ENCODE measurements at places on chromosomes 12 and 14.

DNA sequence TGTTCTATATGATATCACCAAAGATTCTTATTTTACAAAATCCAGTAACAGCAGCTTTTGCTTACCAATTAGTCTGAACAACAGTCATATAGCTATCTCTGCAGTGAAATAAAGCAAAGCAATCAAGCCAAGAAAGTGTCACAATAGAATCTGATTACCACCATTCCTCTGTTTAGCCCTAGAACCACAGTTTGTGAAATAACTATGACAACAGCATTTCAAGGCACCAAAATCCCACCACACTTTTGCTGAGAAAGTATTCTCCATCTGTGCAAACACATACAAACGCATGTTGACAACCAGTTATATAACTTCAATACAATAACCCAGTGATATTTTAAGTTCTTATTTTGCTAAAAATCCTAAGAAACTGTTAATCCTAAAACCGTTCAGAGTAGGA lies 7.4 kb downstream of the PPP1R13B start:
- DNase-seq = no peak

DNA sequence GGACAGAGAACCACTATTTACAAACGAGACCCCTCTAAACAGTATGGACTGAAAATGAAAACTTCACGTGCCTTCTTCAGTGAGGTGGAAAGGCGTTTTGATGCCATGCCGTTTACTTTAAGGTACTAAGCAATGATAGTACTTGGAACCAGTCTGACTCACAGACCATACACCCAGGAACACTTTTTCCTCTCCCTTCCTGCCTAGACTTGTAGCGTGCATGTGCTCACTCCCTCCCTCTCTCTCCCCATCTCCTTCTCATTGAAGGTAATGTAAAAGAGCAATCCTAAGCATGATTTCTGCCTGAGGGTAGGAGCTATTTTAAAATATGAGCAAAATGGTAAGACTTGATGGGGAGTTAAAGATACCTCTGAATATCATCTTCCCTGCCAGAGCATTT lies 5.9 kb upstream of the RPL41 start:
- DNase-seq = no peak

DNA sequence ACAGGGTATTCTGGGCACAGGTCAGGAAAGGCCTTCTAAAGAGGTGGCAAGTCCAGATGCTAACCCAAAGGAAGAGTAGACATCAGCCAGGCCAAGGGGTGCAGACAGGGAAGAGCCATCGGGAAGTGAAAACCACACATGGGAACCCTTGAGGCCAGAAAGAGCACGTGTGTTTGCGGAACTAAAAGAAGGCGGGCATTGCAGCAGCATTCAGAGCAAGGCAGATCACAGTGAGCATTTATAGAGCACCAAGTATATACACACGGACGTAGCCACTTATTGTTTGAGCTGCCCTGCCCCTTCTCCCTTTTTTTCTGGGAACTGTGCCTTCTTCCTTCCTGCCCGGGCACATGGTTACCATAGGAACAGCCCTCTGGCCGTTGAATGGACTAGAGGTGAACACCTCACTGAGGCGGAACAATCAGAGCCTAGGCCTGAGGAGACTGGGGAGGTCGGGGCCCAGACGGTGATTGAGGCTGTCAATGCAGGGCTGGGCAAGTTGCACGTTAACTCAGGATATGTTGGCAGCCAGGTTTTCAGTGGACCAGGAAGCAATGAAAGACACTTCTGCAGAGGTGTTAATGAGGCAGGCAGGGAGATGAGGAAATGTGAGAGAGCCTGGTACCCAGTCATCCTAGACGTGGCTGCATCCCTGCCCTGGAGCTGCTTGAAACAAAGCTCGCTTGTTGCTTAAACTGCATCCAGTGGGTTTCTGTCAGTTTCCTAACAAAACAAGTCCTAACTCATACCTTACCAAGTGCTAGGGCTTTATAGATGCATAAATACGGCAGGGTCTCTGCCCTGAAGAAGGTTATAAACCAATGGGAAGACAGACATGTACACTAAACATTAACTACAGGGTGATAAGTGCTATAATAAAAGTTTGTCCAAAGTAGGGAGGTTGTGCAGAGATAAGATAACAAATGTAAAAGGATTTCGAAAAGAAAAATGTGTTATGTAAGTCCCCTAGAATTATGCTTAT lies 34.2 kb downstream of the MOAP1 start:
- no peak for DNase-seq

- peak; percentile 60 for DNase-seq
These were observed 40.5 kb downstream of the PSMA6 start for GRCh38 chr14:35332517-35333263.

- DNase-seq = no peak
These were observed 52.9 kb downstream of the PHLDA1 start for GRCh38 chr12:75978677-75979076.

- no peak for DNase-seq
These were observed 63.9 kb downstream of the ANKRD9 start for GRCh38 chr14:102445641-102446040.

DNA sequence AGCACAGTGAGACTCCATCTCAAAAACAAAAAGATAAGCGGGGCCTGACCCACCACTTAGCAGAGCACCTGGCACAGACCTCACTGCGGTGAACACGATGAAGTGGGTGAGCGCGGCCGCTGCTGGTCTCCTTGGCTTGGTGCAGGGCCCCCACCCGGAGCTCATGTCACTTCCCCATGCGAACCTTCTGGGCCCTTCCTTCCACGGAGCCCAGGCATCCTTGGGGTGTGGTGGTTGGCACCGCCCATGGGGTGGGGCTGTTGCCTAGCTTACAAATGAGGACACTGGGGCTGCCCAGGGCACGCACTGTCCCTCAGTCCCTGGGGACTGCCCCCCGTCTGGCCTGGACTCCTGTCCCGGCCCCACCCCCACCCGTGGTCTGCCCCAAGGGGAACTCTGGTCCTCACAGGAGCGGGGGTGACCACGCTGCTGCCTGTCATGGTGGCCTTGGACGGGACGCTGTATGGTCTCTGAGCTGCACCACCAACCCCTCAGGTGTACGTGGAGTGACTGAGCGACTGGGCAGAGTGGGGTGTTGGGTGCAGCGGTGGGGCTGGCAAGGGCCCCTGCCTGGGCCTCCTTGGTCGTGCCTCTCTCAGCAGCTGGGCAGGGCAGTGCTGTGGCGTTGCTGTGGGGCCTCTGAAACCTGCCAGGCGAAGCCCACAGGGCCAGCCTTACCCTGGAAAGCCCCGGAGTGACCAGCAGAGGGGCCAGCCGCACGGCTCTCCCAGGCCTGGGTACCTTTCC lies 15.3 kb downstream of the FBRSL1 start:
- no peak for DNase-seq

- no peak for DNase-seq
These were observed 133.8 kb downstream of the SLC2A13 start for GRCh38 chr12:39972119-39972518.

- DNase-seq = no peak
These were observed 24.9 kb downstream of the RIN3 start for GRCh38 chr14:92538412-92538985.

DNA sequence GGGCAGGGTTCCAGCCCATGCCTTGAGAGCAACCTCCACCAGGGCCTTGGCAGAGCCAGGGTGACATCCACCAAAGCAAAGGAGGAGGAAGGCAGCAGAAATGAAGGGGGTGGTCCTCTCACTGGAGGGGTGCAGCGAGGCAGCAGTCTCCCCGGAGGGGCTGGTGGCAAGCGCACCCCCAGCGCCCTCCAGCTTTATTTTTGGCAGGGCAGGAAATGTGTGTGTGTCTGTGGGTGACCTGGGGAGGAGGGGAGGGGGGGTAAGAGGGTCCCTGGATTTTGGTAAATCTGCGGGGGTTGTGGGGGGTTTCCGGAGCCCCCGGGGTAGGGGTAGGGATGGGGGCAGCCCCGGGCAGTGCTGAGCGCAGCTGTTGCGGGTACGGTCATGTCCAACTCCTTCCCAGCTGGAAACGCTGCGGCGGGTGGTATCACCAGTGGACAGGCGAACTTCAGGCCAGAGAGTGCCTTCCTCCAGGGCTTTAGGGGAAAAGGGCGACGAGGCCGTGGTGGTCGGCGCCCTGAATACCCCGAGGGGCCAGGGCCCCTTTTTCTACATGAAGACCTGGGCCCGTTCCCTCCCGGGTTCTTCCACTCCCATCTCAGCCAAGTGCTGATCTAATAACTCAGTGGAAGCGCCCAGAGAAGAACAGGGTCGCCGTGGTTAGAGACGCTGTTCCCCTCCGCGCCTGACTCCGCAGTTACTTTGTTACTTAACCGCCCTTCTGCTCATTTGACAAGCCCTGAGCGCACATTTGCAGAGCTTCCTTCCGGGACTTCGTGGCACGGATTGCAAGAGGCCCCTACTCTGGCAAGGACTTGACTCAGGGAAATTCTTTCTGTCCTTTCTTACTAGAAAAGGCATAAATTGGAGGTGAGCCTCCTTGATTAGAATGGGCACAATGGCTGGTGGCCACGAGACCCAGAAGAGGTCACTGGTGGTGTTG lies 55.2 kb downstream of the FOS start:
- peak; percentile 32 for DNase-seq

Data from stimulated activated CD4-positive, alpha-beta T cell treated with anti-CD3 and anti-CD28 coated beads, Interleukin-4, amount 100 ng/mL, for 1 hour (primary cell).